ENCODE measurements at places on chromosomes 2 and 18.

GRCh38 chr2:240411261-240412160, 24.0 kb upstream of the GPC1 start:
- no peak for DNase-seq

GRCh38 chr2:59308108-59308507, 1067.0 kb upstream of the FANCL start:
- no peak for DNase-seq

GRCh38 chr2:84676295-84676694, 160.0 kb downstream of the DNAH6 start:
- no peak for DNase-seq

DNA sequence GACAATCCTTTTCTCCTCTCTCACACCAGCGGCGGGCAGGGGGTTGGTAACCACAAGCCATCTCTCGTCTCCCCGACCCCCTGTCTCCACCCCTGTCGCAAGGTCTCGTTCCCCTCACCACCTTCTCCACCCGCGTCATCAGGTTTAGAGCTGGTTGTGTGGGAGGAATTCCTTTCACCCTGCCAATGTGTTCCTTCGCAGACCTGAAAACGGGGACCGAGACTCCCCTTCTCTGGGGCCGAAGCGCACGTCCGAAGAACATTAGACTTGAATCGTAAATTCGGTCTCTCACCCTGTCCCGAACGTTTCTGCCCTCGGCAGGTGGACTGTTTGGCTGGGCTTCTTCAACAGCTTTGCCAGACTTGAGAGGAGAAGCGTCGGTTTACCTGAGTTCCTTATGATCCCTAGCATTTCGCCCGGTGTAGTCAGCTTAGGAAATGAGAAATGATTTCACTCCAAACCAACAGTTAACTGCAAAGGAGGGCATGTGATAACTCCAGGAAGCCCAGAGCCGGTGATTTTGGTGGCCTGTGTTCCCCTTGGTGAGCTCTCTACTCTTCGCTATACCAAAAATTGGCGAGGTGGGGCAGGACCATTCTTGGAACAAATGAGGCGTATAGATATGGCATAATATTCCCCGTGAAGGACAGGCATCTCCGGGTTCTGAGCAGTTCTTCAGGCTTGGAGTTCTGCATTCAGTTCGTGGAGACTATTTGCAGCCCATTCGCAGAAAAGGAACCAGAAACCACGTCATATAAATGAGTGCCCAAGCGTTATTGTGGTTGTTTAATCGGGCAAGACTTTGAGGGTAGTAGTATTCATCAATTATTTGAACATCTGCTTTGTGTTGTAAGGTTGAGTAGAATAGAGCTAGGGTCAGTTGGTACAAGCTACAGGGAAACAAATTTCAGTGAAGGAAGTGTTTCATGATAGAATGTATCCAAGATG, 694 bp downstream of the CFAP36 start:
- DNase-seq = peak; percentile 36

GRCh38 chr18:34795070-34795732, 85.1 kb downstream of the DTNA start:
- DNase-seq = no peak

DNA sequence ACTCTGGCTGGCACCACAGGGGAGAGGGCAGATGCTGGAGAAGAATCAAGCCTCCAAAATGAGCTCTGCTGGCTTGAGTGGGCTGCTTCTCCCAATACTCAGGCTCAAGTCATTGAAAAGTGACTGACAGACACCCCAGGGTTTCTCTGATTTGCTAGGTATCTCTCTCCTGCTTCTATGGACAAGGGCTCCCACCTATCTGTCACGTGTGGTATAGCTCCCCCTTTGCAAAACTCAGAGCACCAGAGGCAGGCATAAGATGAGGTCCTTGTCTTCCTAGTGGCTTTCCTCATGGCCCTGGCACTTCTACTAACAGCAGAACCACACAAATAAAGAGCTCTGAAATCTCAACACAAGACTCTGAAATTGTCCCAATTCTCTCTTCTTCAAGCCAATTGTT, 105.2 kb downstream of the GALNT14 start:
- DNase-seq = no peak

DNA sequence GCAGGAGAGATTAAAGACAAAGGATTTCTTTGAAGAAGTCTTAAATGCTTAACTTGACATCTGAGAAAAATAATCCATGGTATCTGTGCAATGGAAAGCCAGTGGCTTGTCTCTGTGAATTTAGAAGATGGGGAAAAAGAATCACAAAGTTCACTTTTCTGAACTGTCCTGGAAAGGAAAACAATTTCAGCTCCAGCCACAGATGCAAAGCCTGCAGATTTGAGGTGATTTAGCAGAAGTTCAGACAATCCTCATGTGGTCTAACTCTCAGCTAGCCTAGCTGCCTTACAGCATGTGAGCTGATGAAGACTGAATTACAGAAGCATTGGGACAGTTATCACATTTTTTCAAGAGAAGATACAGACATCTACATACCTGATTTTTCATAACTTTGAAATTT, 126.7 kb upstream of the ITGB6 start:
- DNase-seq = no peak

DNA sequence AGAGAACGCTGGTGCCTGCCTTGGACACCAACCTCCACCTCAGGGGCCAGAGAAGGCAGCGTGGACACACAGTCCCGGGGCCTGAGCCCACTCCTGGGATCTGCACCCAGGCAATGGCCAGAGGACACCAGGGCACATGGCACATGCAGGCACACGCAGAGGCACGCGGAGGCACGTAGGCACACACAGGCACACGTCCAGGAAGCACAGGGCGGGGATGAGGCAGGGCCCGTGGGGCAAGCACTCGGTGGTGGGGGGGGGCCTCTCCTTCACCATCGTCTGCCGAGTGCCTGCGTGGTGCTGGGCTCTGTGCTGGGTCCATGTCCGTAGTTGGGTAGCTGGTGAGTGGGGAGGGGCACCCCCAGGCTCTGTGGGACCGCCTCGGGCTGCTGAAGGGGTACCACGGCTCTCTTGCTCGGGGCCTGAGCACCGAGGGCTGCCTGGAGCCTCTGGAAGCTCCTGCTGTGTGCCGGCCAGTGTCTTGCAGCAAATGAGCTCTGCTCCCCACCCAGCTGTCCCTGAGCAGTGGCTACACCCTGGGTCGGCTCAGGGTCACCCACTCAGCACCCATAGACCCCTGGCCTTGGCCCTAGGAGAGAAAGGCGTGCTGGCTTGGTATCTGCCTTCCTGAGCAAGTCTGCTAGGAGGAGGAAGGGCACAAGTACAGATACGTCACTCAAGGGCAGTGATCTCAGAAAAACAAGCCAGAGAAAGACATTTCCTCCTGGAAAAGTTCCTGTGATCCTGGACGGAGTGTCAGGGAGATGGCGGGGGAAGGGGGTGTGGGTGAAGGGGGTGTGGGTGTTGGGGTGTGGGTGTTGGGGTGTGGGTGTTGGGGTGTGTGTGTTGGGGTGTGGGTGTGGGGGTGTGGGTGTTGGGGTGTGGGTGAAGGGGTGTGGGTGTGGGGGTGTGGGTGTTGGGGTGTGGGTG, 26.4 kb downstream of the RTP5 start:
- DNase-seq = no peak

DNA sequence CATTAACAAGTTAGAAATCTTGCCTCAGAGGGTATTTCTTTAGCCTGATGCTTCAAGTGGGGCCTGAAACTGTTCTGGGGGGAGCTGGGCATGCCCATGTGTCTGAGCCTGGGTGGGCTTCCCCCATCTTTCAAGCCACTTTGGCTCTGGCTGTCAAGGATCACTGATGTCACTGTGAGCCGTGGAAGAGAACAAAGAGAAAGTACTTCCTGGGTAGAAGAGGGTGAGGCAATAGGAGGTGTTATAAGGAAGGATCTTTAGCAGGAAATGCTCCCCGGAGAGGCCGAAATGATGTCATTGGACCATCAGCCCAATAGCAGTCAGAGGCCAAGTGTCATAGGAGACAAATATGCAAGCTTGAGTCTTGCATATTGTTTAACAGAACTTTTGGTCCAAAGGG, 228.4 kb upstream of the MEX3C start:
- DNase-seq = no peak

DNA sequence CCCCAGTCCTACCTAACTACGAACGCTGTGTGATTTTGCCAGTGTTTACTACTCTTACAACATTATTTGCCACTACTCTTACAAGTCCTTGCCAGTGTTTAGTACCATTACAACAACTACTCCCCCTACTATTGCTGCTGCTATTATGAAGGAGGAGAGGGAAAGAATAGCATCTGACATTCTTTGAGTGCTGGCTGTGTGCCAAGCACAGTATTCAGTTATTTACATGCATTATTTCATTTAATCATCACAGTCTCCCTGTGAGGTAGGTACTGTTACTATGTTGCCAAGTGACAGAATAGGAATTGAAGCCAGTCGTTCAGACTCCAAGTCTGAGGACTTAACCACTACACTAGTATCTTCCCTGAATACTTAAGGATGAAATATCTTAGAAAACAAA, 185.9 kb upstream of the FOSL2 start:
- no peak for DNase-seq

DNA sequence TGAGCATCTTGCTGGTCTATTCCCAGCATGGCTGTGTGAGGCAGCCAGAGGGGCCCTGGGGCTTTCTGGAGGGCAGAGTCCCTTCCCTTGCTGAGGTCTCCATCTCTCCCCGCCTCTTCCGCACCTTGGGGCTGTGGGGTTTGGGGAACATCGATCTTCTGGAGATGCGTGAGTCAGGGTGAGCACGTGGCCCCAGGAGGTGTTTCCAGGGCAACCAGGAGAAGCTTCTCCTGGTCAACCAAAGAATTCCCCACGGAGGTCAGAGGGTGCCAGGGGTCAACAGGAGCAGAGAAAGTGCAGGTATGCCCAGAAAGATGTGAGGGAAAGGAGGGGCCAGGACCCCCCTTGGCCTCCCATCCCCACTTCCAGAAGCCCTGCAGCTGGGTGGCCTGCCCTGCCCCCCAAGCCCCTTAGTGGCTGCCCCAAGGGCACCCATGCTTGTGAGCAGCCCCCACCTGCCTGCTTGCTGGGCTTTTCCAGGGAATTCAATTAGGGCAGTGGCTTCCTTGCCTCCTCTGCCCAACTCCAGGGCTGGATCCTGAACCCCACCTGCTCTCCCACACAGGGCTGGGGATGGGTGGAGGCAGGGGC, 2.8 kb upstream of the PROM2 start:
- peak; percentile 6 for DNase-seq

DNA sequence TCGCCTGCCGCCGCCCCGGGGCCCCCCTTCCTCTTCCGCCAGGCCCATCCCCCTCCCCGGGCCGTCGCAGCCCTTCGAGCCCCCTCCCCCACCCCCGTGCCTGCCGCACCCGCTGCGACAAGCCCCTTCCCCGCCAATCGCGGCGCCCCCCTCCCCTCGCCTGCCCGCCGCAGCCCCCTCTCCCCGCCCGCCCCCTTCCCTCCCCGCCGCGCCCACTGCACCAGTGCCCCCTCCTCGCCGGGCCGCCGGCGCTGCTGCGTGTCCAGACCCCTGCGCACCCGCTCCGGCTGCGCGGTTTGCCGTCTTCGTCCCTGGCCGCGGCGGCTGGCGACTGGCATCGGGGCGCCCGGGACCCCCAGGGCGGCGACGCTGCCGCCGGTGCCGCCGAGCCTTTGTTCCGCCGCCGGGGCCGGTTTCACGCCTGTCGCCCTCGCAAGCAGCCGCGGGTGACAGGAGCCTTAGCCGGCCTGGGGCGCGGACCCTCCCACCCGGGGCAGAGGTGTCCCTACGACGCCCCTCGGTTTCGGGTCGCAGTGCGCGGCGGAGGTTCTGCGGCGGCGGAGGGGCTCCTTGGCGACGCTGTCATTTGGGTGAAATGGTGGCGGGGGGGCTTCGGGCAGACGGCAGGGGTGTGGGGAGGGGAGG, 18.1 kb downstream of the GPC1 start:
- DNase-seq = no peak

DNA sequence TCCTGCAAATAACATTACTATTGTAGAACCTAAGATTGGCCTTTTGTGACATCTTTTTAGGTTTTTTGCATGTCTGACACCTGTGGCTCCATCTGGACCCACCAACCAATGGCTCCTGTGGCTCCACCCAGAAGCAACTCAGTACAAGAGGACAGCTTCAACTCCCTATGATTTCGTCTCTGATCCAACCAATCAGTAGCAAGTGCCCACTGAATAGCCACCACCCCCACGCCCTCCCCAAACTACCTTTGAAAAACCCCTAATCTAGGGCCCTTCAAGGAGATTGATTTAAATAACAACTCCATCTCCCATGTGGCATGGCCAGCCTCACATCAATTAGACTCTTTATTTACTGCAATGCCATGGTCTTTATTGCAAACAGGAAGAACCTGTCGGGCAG, 23.6 kb downstream of the MPP4 start:
- DNase-seq = no peak

- no peak for DNase-seq
These were observed 162.2 kb upstream of the PGAP1 start for GRCh38 chr2:197088694-197089093.

- DNase-seq = no peak
These were observed 28.5 kb downstream of the CIB4 start for GRCh38 chr2:26612522-26613240.

DNA sequence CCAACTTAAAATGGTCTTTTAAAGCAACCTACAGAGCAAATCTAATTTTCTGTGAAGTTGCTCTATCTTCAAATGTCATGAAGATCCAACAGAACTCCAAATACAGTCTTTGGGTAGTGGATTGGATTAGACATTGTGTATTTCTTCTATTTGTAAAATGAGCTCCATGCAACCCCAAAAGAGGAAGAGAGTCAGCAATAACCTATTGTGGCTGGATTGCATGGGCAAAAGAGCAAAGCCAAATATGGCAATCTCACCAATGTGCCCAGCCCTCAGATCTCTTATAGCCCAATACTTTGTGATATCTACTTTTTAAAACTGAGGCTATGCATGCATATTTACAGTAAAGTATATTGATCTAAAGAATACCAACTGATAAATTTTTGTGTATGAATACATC, 146.3 kb downstream of the TXNL1 start:
- DNase-seq = no peak

GRCh38 chr18:62651276-62652056, 63.9 kb upstream of the PHLPP1 start:
- no peak for DNase-seq

GRCh38 chr2:45612731-45613130, 1.7 kb upstream of the SRBD1 start:
- DNase-seq = no peak

DNA sequence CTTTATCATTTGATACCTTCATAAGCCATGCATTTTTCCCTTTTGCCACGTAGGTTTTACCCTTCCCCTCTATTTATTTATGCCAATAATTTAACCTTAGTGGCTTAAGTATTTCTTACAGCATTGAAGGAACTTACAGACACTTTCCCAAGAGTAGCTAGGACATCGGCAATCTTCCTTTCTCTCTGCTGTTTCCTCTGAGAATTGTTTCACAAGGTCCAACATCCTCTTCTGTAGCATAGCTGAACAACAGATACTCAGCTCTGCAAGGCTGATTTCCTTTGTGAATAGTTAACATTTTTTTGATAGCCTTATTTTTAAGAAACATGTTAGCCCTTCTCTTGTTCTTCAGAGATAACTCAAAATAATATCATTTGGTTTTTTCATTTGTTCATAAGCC, 1.1 kb upstream of the GCA start:
- DNase-seq = no peak

DNA sequence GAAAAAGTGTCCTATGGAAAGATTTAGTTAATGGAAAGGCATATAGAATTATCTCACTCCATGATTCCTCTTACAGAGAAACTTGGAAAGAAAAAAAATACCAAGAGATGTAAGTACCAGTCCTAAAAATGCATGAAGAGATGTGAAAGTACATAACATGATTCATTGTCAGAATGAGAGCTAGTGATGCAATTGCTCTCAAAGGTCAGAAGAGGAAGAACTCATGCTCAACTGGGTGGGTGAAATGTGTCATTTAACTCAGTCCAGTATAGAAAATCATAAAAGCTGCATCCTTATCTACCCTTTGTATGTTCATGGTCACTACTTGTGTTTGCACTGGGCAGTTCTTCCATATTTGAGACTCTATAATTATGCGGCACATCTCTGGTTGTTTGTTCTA, 300.0 kb upstream of the PIK3C3 start:
- DNase-seq = no peak

Measured in T-helper 17 cell (primary cell).